ENCODE measurements at places on chromosomes 11 and 22. TPM values are rescaled to one million over a fixed set of nuclear protein-coding genes. Genes with fewer than 3 reads are reported as not detected.

- no peak for DNase-seq
Measured at GRCh38 chr11:79108851-79109250, 332.0 kb downstream of the TENM4 start.

GRCh38 chr11:13207665-13208594, 69.7 kb upstream of the BMAL1 start:
- DNase-seq = peak; percentile 42

- DNase-seq = no peak
Measured at GRCh38 chr11:64867748-64868462, 10.5 kb downstream of the EHD1 start.

DNA sequence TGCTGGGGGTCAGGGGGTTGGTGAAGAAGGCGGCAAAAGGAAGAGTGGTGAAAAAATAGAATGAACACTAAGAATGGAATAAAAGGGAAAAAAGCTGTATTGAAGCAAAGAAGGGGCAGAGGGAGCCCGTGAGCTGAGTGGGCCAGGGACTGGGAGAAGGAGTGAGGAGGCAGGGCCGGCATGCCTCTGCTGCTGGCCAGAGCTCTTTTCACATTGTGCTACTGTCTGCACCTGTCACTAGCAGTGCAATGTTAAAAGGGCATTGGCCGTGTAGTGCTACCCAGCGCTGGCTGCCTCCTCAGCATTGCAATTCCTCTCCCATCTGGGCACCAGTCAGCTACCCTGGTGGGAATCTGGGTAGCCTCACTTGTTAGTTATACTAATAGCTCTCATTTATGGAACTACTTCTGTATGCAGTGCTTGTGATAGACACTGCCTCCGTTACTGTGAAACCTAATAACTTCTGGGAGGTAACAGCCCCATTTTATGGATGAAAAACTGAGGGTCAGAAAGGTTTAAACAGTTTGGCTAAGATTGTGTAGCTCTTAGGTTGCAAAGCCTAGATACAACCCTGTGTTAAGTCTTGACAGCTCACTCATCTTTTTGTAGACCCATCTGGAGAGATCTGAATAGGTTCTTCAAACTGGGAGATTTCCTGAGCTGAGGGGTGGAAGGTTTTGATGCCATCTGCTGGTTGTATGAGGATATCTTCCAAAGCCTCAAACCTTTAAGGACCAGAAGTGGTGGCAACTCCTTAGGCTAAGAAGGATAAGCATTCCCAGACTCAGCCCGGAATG, 8.5 kb downstream of the YPEL4 start:
- DNase-seq = peak; percentile 72

- no peak for DNase-seq
Measured at GRCh38 chr11:23236826-23237555, 376.7 kb upstream of the CCDC179 start.

GRCh38 chr22:38289583-38290082, 16.8 kb upstream of the TMEM184B start:
- DNase-seq = no peak

GRCh38 chr22:37330200-37331033, 48.1 kb downstream of the CYTH4 start:
- DNase-seq = no peak

DNA sequence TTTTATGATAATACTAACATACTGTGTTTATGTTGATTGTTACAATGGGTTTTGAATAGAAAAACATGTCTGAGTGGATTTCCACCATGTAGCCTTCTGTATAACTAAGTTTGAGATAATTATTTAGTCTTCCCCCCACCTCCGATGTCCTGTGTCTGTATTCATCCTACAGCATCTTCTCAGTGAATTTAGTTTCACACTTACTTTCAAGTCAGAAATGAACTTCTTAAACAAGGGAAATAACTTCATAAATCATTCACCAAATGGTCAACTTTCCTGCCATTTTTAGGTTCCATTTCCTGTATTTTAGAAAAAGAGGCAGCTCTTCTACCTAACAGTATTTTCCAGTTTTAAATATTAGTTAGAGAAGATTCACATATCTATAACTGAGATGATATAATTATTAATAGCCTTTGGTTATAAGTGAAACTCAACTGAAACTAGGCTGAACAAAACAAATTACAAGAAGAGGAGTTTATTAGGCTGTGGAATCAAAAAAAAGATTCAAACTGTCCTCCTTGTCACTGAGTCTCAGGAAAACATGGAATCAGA, 3.5 kb downstream of the OR51B5 start:
- no peak for DNase-seq

GRCh38 chr11:126756421-126756820, 244.1 kb downstream of the KIRREL3 start:
- peak; percentile 43 for DNase-seq

- DNase-seq = no peak
Measured at GRCh38 chr11:9852465-9852864, 188.6 kb downstream of the SWAP70 start.

GRCh38 chr11:74444173-74444826, 23.0 kb downstream of the KCNE3 start:
- peak; percentile 73 for DNase-seq

DNA sequence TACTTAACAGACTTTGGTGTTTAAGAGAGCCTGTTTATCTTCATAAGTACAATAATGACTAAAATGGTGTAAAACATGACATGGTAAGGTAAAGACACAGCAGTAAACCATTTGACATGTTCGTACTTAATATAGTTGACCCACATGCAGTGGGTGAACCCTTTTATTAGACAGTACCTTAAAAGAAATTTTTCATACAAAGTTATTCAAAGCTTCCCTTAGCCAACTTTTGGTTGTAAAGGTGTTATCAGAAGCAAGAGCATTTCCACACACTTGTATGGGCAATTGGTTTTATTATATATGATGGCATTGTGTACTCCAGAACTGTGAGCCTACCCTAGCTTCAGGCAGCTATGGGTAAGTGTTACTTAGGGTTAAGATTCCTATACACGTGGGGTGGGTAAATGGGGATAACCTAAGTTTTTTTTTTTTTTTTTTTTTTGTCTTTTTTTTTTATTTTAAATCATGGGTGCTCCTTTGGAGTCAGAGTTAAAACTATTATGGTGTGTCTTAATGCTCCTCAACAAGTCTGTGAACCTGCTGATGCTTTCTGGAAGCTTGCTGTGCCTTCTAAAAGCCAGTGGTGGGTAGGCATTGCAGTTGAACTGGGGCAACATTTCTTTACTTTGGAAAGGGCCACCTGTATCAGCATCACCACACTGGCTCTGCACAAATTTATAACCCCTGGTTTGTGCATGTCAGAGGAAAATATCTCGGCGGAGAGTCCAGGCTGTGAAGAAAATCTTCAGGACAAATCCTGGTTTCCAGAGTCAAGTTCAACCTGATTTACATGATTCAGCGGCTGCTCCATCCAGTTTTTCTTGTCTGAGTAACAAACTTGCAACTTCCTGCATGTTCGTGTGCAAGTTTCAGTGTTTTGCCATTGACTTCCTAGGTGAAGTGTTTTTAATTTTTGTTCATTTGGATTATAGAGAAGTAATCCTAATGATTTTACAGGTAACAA, 3.3 kb downstream of the PCF11 start:
- peak; percentile 19 for DNase-seq

- peak; percentile 77 for DNase-seq
Measured at GRCh38 chr11:63761931-63762653, 6.5 kb downstream of the ZFTA start.

GRCh38 chr11:95668131-95668530, 121.5 kb downstream of the FAM76B start:
- DNase-seq = peak; percentile 65

GRCh38 chr11:105719073-105719822, 109.4 kb downstream of the GRIA4 start:
- no peak for DNase-seq

DNA sequence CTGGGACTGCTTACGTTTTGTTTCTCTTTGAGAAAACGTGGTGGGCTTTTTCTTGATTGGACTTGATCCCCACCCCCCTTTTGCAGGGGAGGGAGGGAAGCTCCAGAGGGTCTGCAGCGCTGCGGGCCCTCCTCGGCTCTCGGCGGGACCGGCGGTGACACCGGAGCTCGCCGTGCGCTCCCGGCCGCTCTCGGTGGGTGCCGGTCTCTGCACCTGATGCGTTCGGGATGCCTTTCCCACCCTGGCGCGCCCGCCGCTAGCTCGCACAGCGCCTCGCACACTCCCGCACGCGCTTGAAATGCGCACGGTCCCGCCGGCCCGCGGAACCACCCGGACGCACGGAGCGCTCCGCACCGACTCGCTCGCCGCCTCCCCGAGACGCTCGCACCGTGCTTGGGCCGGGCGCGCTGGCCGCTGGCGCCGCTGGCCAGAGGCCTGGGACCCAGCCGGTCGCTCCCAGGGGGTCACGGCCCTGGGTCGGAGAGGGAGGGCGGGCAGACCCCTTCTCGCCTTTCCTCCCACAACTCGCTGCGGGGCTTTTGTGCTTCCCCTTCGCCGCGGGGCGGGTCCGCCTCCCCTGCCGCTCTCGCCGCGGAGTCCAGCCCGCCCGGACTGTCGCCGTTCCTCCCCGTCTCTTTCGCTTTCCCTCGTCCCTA, 1.0 kb downstream of the ZBTB16 start:
- peak; percentile 74 for DNase-seq

GRCh38 chr11:73376803-73377629, 817 bp downstream of the RELT start:
- peak; percentile 70 for DNase-seq

DNA sequence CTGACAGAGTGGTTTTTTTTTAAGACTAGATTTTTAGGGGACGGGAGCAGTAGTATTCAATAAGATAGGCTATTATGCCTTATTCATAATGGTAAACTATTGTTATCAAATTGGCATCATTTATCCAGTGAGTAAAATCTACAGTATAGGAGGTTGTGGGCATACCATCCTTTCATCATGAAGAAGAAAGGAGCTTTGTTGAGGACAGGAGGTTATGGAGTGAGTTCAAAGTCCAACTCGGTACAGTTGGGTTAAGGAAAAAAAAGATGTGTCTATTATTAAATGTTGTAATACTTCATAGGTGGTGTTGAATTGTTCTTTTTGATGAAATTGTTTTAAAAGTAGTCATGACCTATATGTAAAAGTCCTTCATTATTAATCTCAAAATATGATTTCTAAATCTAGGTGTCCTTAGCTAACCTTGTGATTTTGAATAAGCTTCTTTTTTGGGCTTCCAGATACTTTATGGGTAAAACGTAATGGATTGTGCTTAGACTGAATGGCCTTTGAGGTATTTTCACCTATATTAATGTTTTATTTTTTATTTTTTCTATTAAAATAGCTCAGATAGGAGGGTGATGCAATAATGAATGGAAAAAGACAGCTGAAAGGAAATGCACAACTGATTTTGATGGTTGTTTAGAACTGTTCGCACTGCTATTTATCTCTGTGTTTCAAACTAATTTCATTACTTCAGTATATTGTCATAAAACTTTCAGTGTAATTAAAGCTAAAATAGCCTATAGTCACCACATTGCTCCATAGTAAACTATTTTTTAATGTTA, 15.3 kb upstream of the CNTF start:
- DNase-seq = no peak

DNA sequence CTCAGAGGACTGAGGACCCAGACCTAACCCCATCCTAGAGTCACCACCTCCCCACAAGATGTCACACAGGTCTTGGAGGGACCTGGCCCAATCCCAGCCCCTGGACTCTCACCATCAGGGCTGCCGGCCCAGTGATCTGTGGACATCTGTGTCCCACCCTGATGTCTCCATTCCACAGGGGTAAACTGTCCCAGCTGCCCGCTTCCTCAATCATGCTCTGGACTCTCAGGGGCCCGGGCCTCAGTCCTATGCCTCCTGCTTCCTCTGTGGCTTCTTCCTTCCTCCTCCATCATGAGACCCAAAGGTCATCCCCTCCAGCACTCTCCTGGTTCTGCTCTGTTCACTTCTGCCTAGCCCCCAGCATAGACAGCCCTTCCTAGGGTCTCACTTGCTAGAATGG, 32.2 kb downstream of the ARAP1 start:
- DNase-seq = peak; percentile 60

- peak; percentile 27 for DNase-seq
Measured at GRCh38 chr11:18757811-18758210, 31.8 kb upstream of the IGSF22 start.

DNA sequence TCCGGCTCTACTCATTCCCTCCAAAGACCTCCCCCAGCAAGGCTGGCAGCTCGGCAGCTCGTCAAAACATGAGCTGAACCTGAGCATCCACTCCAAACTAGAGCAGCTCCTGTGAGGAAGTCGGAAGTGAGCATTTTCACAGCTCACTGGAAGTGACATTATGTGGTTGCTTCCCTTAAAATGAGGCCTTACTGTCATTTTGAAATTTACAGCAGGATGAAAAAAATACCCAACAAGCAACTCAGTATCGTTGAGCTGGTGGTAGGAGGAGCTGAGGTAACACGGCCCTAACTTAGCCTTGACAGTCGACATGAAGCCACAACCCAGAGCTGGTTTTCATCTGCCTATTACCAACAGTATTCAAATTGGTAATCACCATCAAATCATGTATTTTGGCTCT, 38.0 kb upstream of the ARFGAP3 start:
- peak; percentile 27 for DNase-seq

GRCh38 chr22:43238526-43239006, 51.6 kb upstream of the TTLL12 start:
- peak; percentile 82 for DNase-seq

- no peak for DNase-seq
Measured at GRCh38 chr11:114140826-114141225, 81.3 kb downstream of the ZBTB16 start.

GRCh38 chr11:10858439-10859325, 829 bp upstream of the ZBED5 start:
- no peak for DNase-seq

GRCh38 chr11:16896729-16897469, 117.3 kb downstream of the PLEKHA7 start:
- DNase-seq = no peak

Gene MRPL48
- total RNA-seq = 38.7 TPM

Gene SH3BP1
- total RNA-seq = 5.2 TPM

Gene OR2AT4
- not detected for total RNA-seq

Gene UPK3A
- total RNA-seq = not detected

Gene MMP1
- total RNA-seq = 0.04 TPM

Gene CCDC188
- 0.93 TPM for total RNA-seq

Gene SHISA8
- total RNA-seq = 0.09 TPM

Gene MUC5AC
- total RNA-seq = not detected

Gene FBLN1
- total RNA-seq = 104 TPM

Gene SPI1
- 3.6 TPM for total RNA-seq

Gene HTR3A
- 0.04 TPM for total RNA-seq

Gene OR4D5
- 0.04 TPM for total RNA-seq

Gene MS4A4E
- 0.18 TPM for total RNA-seq

Gene FADS2
- 46.1 TPM for total RNA-seq

Gene RGL4
- 0.13 TPM for total RNA-seq
